NCI-H524 (cell line): ENCODE measurements at places on chromosomes 11 and 22.

GRCh38 chr11:61833471-61833870, 5.4 kb downstream of the FADS2 start:
- no peak for DNase-seq

DNA sequence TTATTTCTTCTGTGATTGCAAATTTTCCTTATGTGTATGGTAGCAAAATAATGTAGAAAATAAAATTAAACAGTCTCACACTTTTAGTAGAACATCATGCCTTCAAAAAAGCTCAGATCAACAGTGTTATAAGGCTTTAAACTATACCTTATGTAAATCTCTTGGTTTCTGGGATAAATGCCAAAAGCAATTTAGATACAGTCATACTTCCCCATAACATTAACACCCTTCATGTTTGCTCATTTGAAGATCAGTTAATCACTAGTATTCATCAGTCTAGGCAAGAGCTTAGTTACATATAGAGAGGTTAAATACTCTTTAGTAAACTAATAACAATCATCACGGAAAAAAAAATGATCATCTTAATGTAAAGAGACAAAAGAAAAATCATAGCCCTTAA, 421.8 kb upstream of the ANO3 start:
- peak; percentile 3 for DNase-seq

DNA sequence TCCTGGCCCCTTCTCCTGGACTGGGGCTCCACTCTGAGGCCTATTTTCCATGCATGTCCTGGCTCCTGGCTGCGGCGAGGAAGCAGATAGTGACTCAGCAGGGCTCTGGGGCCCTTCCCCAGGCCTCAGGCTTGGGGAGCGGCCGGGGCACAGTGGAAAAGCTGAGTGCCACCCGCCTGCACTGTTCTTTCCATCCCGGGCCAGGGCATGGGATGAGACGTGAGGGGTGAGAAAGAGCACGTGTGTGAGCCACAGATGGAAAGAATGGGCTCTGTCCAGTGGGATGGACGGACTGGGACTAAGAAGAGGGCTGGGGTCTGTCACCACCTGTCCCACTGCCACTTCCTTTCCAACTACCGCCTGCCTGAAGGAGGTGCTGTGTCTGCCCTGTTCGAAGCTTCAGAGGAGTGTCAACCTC, 12.8 kb downstream of the SLC37A2 start:
- no peak for DNase-seq

DNA sequence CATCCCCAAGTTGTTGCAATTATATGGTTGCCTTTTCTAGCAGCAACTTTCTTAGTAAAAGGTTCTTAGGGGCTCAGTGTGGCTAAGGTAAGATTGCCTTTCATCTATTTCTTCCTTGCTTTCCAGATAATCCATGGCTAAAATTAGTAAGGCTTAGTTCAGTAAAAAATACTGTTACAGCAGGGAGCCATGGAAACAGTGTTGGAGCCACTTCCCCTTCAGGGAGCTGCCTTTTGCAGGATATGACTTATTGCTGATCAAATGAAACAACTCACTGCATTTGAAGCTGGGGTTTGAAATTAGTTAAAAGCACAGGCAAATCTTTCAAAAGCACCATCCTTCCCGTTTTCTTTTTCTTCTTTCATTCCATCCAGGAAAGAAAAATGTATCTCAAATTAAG, 184.3 kb downstream of the C11orf87 start:
- no peak for DNase-seq

- DNase-seq = no peak
These were observed 254.6 kb upstream of the LRRC4C start for GRCh38 chr11:41714101-41714500.

DNA sequence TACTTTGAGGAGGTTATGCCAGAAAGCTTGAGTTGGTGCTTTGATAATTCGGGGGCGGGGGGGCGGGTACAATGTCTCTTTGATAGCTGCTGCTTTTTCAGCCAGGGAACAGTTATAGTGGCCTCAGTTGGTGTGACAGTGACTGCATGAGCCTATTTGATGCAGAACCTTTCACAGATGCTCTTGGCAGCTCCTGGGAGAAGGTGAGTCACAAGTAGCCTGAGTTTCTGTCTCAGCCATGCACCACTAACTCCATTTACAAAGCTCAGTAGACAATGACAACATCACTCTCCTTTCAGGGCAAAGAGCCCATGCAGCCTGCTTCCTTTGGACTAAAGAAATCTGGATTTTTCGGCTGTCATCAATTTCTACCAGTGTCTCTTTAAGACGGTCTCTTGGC, 42.1 kb upstream of the SEZ6L start:
- DNase-seq = no peak

- DNase-seq = no peak
These were observed 12.5 kb upstream of the GRIK4 start for GRCh38 chr11:120499088-120499487.

GRCh38 chr11:30270671-30271070, 39.9 kb downstream of the FSHB start:
- no peak for DNase-seq

- DNase-seq = no peak
These were observed 427.9 kb upstream of the DDI1 start for GRCh38 chr11:103608566-103608965.

- DNase-seq = no peak
These were observed 30.5 kb downstream of the LARGE1 start for GRCh38 chr22:33889748-33890147.

GRCh38 chr11:45500451-45500850, 165.0 kb downstream of the CHST1 start:
- DNase-seq = peak; percentile 24

DNA sequence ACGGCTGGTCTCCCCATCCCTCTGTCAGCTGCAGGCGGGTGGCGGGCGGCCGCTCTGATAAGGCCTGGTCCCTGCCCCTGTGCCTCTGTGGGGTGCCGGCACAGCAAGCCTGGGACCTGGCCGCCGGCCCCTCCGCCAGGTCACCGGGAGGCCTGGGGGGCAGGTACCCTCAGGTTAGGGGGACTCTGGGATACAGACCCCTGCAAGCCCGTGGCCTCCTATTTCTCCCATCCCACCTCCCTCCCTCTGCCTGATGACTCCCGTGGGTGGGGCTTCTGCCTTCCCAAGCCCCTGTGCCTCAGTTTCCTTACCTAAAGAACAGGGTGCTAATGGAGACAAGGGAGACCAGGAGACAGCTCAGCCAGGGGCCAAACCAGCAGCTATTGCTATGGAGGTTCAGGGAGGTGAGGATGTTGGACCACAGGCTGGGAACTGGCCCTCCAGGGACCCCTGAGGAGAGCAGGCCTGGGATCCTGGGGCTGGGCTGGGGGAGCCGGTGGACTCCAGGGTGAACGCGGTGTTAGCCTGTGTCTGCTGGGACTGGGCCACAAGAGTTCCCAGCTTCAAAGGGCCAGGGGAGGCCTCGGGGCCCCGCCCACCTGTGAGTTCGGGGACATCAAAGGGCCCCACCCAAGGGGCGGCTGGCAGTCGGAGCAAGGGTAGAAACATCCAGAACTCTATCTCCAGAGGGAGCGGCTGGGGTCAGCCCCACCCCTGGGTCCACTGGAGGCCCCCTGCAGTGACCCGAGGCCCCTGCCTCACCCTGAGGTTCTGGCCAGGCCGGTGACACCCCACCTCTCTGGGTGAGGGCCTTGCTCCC, 32.0 kb upstream of the TH start:
- no peak for DNase-seq

DNA sequence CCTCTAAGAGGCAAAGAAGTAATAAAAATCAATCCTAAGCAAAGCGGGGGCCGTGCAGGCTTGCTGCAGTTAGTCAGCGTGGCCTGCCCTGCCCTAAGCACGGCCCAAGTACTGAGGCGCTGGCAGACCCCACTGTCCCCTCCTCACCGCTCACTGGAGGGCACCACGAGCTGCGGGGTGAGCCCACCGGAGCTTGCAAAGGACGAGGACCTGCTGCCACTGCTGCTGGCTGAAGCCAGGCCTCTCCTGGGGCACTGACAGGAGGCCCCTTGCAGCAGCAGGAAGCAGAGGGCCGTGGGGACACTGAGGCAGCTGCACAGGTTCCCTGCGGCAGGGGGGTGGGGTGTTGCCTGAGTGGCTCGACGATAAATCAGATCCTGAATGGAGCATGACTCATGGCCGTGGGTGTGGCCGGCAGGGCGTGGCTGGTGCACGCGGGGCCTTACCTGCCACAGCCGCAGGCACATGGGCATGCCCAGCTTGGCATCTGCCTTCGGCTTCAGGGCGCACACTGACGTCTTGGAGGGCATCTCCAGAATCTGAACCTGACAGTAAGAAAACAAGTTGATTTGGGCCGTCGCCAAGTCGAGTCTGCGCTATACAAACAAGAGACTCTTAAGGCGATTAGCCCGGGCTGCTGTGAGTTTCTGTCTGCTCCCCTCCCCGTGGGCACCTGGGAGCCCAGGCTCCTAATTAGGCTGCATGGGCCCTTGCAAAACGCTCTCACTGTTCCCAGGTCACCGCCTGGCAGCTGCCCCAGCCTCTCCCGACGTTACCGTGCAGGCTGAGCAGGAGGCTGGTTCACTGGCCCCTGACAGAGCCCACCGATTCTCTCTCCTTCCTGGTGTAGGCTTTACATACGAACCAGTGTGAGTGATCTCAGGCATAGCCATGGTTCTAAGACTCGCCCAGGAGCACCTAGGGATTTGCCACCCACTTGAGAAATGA, 45.9 kb downstream of the TBX1 start:
- peak; percentile 99 for DNase-seq

DNA sequence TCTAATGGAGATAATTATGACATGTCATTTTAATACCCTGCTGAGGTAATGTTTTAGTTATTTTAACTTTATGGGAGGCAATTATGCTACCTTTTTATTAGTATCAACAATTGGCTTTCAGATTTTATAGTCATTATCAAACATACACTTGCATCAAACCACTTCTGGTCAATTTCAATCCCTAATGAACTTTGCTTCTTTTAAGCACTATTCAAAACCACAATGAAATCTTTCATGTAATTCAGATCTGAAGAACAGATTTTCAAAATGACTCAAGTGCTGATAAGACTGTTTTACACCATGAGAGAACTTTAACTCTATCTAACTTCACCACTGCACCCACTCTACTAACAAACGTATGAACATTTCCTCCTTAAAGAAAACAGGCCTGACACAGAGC, 25.9 kb upstream of the CCDC34 start:
- no peak for DNase-seq

GRCh38 chr11:57223601-57224000, 13.4 kb downstream of the APLNR start:
- DNase-seq = no peak

DNA sequence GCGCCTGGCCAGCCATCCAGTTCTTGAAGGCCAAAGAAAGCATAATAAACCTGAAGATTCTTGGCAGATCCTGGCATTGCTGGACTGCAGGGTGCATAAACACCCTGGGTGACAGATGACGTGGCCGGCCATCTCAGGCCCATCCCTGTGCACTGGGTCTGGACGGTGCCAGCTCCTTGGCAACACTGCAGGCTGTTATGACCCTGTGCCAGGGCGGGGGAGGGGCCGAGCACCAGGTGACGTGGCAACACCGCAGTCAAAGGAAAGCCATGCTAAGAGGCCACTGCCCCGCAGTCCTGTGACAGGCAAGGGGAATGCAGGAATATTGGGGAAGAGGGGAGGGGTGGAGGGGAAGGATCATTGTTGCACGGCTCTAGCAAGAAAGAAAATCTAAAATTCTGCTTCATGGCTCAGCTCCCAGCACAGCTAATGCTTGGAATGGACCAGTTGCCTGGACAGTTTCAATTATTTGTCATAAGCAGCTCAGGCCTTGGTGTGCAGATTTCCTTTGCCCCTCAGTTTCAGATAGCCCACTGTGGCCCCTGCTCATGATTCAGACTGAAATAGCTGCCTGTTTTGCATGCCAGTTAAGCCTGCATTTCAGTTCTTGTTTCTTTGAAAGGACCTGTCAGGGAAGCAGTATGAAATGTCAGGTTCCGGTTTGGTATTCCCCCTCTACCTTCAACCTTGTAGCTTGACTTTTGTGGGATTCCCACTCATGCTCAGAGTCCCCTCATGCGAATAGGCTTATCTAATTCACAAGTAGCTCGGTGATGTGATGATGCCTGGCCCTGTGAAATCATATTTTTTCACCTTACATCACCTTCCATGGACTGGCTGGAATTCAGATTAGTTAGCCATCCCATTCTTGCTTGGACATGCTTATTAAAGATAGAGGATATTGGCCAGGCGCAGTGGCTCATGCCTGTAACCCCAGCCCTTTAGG, 29.7 kb upstream of the DDX6 start:
- DNase-seq = no peak

- DNase-seq = no peak
These were observed 1.6 kb downstream of the CECR2 start for GRCh38 chr22:17370766-17371432.

- DNase-seq = no peak
These were observed 8.4 kb downstream of the EMSY start for GRCh38 chr11:76453248-76453647.

DNA sequence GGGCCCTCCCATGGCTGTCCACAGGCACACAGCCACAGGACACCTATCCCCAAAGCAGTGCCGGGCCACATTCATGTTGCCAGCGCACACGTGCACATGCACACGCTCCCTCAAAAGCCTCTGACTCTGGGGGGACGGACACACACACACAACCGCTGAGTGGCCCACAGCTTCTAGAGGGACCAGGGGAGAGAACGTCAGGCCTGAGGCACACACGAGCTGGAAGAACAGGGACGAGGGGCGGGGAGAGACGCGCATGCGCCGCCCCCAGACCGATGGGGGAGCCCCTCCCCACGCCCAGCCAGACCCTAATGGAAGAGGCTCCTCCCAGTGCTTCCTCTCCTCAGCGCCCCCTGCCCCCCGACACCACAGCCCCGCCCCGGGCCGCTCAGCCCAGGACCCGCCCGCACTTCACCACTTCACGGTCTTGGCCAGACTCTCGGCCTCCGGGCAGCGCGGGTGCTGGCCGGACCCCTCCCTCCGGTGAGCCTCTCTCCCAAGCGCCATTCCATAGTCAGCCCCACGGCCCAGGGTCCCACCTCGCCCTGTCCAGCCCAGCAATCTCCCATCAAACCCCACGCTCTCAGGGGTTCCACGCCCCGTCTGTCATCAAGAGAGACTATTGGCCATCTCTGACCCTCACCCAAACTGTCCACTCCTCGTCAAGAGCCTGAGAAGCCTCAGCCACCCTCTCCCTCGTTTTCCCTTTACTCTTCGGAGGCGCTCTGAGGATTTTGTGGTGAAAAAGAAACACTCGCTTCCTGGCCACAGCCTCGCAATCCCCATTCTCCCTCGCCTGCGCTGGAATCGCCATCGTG, 11.7 kb downstream of the NRXN2 start:
- no peak for DNase-seq

GRCh38 chr11:126392633-126393013, 37.1 kb downstream of the ST3GAL4 start:
- DNase-seq = no peak
